ENCODE measurements at places on chromosomes 7 and 10. TPM values are rescaled to one million over a fixed set of nuclear protein-coding genes. Genes with fewer than 3 reads are reported as not detected.

The UCMA gene
- polyA plus RNA-seq = not detected

The PRSS37 gene
- not detected for polyA plus RNA-seq

- DNase-seq = no peak
These were observed 55.2 kb downstream of the TSPAN12 start for GRCh38 chr7:120802751-120803150.

DNA sequence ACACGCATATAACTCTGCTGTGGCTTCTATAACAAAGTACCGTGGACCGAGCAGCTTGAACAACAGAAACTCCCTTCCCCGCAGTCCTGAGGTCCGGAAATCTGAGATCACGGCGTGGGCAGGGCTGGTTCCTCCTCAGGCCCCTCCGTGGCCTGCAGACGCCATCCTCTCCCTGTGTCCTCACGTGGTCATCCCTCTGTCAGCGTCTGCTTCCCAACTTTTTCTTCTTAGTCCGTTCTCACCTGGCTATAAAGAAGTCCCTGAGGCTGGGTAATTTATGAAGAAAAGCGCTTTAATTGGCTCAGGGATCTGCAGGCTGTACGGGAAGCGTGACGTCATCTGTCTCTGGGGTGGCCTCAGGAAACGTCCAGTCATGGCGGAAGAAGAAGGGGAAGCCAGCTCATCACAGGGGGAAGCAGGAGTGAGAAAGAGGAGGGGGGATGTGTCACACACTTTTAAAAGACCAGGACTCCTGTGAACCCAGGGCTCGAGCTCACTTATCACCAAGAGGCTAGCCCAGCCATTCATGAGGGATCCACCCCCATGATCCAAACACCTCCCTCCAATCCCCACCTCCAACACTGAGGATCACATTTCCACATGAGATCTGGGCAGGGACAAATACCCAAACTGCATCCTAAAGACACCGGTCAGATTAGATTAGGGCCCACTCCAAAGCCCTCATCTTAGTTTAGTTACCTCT, 91.2 kb upstream of the INSIG1 start:
- DNase-seq = no peak

GRCh38 chr10:62113680-62114079, 155.0 kb downstream of the RTKN2 start:
- no peak for DNase-seq

The TMEM176A gene
- polyA plus RNA-seq = 513 TPM

DNA sequence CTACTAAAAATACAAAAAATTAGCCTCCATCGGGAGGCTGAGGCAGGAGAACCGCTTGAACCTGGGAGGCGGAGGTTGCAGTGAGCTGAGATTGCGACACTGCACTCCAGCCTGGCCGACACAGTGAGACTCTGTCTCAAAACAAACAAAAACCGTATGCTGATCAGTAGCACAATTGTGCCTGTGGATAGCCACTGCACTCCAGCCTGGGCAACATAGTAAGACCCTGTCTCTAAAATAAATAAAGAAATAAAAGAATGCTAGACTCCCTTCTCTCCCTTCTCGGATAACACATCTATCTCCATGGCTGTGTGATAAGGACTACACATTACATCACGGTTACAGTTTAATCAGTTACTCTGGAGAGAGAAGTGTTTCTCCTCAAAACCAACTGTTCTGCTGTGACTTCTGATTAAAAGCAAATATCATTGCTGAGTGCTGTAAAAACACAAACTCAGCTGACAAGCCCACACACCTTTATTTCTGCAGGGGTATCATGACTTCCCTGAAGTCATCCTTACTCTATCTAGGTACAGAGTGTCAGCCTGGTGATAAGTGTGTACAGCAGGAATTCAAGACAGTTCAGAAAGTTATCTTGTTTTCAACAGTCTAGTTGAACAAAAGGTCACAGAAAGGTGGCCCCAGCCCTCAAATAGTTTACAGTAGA, 5.3 kb upstream of the ARHGAP19 start:
- DNase-seq = peak; percentile 23

The GRM8 gene
- polyA plus RNA-seq = not detected

DNA sequence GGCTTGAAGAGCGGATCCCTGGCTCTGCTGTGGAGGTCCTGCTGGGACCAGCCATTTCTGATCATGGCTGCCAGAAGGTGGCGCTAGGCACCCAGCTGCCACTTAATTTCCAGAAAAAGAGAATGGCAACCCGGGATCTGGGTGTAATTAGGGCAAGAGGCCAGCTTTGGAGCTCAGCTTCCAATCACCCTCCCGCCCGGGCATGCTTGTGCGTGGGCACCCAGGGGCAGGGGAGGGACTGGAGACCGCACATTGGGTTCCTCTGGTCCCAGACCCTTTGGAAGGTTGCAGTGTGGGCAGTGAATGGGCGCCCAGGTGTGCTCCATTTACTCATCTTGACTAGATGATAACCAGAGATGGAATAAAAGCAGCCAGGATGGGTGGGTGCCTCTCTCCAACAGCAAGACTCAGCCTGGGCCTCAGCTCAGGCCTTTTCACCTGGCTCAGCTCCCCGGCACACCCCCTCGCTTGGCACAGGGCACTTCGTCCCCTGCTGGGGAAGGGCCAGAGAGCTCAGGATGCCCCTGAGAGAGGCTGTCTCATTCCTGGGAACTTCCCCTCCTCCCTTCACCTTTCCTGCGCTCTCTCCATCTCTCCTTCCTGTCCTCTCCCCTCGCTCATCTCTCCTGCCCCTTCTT, 14.7 kb downstream of the FAM241B start:
- DNase-seq = peak; percentile 86

DNA sequence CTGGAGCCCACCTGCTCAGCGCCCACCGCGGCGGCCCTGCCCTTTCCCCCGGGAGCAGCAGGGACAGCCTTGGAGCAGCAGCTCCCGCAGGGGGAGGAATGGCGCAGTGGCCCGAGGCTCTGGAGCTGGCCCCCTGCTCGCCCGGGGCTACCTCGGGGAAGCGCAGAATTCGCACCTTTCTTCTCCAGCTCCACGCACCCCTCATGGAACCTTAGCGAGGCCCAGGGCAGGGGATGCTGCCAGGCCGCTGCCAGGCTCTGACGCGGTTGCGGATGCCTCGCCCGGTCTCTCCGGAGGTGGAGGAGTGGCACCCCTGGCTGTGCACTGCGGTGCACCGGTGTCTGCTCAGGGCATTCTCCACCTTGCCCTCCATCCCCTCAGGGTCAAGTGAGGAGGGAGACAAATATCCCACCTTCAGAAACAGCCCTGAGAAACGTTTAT, 84.9 kb upstream of the MKI67 start:
- DNase-seq = no peak

The LLCFC1 gene
- polyA plus RNA-seq = not detected

Measured in kidney (tissue), 22 donors.